ENCODE measurements at places on chromosomes 16 and 17.

DNA sequence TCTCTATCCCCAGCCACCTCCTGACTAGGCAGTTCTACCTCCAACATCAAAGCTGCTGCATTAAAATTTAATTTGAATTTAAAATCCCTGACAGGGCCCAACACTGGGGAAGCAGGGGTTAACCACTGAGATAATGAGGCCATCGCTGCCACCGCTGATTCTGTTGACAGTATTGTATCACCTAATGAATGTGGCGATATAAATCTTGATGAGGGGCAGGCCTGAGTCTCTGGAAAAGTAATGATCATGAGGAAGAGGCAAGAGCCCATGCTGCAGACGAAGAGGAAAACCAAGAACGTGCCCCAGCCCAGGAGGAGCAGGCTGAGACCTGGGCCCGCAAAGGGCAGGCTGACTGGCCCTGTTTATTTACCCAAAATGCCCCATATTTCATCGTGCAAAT, 251.4 kb upstream of the ZFHX3 start:
- DNase-seq, result no peak

GRCh38 chr17:28740406-28741357, 3.1 kb upstream of the TRAF4 start:
- DNase-seq, result no peak

- no peak for DNase-seq
Measured at GRCh38 chr16:87114832-87115231, 202.4 kb downstream of the C16orf95 start.

DNA sequence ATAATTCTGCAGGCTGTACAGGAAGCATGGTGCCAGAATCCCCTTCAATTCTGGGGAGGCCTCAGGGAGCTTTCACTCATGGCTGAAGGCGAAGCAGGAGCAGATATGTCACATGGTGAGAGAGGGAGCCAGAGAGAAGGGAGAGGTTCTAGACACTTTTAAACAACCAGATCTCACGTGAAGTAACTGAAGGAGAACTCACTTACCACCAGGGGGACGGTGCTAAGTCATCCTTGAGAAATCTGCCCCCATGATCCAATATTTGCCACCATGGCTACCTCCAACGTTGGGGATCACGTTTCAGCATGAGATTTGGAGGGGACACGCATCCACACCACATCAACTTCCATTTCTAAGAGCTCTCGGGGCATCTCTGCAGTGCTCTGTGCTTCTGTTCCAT, 37.4 kb upstream of the GNA13 start:
- no peak for DNase-seq

GRCh38 chr16:52068447-52069074, 478.4 kb downstream of the TOX3 start:
- peak; percentile 28 for DNase-seq

- DNase-seq, result no peak
Measured at GRCh38 chr16:31916056-31916488, 42.5 kb downstream of the ZNF267 start.

- no peak for DNase-seq
Measured at GRCh38 chr17:41785859-41786226, 668 bp downstream of the JUP start.

DNA sequence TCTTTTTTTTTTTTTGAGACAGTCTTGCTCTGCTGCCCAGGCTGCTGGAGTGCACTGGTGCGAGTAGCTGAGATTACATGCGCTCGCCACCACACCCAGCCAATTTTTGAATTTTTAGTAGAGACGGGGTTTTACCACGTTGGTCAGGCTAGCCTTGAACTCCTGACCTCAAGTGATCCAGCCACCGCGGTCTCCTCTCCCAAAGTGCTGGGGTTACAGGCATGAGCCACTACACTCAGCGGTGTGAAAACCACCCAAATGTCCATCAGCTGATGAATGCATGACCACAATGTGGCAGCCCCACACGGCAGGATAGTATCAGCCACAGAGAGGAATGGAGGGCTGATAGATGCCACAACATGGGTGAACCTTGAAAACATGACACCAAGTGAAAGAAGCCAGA, 2.1 kb downstream of the P2RX5 start:
- no peak for DNase-seq

DNA sequence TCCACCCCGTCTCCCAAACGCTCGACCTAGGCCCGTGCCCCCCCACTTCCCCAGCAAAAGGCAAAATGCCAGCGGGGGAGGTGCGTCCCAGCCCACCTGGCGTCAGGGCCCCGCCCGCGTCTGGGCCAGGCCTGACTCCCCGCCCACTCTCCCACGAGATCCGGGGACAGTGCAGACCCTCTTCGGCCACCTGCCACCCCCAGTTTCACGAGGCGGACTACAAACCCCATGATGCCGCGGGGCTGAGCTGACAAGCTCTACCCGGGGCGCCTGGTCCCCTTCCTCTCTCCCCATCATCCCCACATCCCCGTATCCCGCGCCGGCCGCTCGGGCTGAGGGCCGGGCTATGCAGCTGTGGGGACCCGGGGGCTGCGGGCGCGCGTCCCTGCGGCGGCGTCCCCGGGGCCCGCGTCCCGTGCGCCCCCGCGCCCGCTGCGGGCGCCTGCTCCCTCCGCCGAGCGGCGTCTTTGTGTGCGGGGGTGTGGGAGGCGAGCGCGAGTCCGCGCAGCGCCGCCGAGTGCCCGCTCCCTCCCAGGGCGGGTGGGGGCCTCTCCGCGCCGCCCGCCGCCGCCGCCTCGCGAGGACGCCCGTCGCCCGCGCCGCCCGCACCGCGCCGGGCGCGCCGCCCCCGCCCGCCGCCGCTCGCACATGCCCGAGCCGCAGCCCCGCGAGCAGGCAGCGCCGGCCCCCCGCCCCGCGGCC, at the start of gene ANKRD13B:
Gene ANKRD13B, plus strand, starts transcription at position 283 of the 702 bp plus-strand sequence. CDS start 490 bp downstream, outside the sequence.
- DNase-seq, result peak; percentile 44

- DNase-seq, result no peak
Measured at GRCh38 chr17:28959471-28959871, 8.2 kb upstream of the PHF12 start.

DNA sequence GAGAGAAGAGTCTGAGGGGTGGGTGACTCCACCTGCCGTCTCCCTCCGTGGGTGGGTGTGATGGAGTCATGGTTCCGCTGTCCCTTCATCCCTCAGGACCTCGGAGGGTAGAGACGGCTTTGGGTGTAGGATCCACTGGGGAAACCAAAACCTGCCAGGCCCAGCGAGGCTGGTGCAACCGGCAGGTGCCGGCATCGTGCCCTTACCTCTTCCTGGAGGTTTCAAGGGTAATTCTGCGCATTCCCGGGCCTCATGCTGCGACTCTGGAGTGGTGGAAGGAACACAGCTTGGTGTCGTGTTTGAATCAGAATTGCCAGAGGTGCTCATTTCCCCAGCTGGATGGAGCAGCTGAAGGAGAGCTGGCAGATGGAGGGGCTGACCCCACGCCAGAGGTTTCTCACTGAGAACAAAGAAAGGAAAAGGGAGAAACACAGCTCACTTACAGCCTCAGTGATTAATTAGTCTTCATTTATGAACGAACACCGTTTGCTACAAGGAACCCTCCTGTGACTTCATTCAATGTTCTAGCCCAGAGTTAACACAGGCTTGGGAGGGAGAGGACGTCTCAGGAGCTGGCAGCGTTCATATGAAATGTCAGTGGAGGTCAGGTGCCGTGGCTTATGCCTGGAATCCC, 16.3 kb upstream of the ATP2A3 start:
- no peak for DNase-seq

DNA sequence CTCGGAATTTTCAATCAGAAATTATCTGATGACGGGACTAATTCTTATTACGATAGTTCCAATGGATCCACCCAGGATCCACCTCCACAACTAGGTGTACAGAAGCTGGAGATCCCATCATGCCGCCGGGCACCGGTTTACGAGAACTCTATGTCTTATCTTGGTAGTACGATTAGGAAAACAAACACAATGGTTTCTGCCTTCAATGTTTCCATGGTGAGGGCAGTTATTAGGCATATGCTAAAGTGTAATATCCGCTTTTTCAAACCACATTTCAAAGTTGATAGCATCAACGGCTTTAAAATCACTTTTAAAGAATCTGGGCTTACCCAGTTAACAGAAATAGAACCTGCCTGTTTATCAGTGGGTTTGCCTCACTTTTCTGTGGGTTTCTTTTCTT, 705.7 kb downstream of the MAF start:
- no peak for DNase-seq

DNA sequence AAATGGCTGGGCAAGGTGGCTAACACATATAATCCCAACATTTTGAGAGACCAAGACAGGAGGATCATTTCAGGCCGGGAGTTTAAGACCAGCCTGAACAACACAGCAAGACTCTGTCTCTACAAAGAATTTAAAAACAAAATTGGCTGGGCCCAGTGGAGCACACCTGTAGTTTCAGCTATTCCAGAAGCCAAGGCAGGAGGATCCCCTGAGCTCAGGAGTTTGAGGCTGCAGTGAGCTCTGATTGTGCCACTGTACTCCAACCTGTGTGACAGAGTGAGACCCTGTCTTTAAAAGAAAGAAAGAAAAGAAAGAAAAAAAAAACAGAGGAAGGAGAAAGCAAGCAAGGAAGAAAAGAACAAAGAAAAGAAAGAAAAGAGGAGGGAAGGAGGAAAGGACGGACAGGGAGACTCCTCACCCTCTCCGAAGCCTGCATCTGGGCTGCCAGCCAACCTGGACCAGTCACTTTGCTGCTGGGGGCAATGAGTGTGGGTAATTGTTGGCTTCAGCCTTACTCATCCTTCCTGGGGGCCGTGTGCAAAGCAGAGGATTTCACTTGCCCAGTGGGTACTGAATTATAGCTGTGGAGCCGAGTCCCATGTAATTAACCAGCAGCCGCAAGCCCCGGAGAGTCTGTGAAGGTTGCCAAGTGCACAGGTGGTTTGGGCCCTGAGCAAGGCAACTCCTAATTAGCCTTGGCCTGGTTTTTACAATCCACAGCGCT, 6.7 kb upstream of the MT4 start:
- DNase-seq, result no peak

DNA sequence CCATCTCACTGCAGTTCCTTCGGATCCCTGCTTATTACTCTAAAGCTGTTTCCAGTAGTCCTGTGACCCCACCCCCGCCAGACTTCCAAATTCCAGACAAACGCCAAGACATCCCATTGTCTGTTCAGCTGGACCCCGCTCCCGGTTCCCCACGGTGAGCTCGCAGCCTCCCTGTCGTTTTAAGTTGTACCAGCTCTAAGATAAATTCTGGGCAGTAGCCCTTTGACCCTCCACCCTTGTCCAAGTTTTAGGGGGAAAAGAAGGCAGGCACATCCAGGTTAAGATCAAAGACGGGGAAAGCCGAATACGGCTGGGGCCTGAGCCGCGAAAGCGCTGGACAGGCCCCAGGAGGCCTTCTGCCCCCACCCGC, 589 bp downstream of the ARL6IP1 start:
- no peak for DNase-seq

- DNase-seq, result no peak
Measured at GRCh38 chr17:73352261-73352660, 40.5 kb upstream of the CDC42EP4 start.

GRCh38 chr16:66677179-66677578, 19.4 kb downstream of the CMTM4 start:
- no peak for DNase-seq

GRCh38 chr17:48878920-48879898, 13.4 kb upstream of the ATP5MC1 start:
- peak; percentile 16 for DNase-seq

DNA sequence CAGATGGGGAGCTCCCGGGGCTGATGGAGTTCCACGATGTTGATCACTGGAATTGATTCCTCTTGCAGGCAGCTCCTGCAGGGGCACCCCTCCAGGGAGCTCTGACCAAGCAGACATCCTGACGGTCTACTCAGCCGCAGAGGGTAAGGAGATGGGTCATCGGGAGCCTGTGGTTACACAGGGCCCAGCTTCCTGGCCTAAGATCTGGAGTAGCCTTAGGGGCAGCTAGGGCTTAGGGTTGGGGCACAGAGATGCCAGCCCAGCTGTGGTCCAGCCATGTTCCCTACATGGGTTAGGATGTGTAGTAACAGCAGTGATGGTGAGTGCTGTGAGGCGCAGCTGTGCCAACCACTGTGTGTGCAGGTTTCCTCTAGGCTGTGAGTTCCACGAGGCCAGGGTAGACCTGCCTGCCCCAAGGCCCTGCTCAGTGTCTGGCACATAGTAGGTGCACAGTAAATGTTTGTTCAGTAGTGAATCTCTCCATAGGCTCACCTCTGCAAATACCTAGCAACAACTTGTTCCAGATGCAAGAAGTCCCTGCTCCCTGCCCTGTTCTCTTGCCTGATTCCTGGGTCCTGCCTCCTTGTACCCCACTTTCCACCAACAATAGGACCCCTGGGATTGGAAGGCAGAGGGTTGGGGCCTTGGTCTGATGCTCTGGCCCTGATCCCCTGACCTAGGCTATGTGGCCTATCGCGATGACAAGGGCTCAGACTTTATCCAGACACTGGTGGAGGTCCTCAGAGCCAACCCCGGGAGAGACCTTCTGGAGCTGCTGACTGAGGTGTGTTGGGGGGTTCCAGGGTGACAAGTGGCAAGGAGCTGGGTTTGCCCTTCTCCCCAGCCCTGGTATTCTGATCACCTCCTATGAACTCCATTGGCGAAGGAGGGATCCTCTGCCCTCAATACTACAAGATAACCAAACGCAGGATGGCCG, 13.7 kb downstream of the ZNF213 start:
- no peak for DNase-seq

- no peak for DNase-seq
Measured at GRCh38 chr16:47008612-47009011, 35.1 kb upstream of the DNAJA2 start.

DNA sequence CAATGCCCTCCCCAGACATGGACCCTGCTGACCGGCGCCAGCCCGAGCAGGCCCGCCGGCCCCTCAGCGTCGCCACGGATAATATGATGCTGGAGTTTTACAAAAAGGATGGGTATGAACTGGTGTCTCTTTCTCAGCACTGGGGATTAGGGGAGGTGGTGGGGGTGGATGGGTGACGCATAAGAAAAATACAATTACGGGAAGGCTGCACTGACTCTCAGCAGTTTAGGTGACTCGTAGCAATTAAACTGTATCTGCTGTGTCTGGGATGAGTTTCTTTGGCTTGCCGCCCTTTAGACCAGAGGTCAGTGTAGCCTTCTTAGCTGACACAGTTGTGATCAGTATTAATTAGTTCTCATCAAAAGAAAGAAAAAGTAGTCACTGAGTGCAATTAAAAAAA, 59.0 kb downstream of the ELAC2 start:
- DNase-seq, result no peak

DNA sequence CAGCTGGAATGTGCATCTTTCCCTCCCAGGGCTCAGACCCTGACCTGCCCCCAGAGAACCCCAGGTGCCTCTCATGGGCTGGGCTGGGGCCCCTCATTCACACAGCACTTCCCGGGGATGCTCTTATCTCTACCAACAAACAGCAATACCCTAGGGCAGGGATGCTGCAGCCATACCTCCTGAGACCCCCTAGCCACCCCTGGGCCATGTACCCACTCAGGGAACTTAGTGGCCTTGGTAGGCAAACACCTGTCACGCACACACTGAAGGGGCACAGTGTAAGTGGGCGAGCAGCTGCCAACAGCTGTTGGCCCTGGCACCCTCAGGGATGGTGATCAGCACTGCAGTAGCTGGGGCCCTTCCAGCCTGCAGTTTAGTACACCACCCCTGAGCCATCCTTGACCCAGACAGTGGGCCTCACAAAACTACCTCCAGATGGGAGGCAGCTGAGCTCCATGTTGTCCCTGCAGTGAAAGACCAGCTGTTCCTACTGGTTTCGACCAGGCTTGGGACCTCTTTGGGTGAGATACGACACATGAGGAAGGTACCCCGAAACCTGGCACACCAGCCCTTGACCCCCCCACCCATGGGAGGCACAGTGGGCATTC, 1723.6 kb downstream of the TP53TG3F start:
- DNase-seq, result no peak

All from NCI-H1436 treated with DMSO at 0.1 percent for 48 hours (cell line).